ENCODE measurements at places on chromosomes 11 and 22.

DNA sequence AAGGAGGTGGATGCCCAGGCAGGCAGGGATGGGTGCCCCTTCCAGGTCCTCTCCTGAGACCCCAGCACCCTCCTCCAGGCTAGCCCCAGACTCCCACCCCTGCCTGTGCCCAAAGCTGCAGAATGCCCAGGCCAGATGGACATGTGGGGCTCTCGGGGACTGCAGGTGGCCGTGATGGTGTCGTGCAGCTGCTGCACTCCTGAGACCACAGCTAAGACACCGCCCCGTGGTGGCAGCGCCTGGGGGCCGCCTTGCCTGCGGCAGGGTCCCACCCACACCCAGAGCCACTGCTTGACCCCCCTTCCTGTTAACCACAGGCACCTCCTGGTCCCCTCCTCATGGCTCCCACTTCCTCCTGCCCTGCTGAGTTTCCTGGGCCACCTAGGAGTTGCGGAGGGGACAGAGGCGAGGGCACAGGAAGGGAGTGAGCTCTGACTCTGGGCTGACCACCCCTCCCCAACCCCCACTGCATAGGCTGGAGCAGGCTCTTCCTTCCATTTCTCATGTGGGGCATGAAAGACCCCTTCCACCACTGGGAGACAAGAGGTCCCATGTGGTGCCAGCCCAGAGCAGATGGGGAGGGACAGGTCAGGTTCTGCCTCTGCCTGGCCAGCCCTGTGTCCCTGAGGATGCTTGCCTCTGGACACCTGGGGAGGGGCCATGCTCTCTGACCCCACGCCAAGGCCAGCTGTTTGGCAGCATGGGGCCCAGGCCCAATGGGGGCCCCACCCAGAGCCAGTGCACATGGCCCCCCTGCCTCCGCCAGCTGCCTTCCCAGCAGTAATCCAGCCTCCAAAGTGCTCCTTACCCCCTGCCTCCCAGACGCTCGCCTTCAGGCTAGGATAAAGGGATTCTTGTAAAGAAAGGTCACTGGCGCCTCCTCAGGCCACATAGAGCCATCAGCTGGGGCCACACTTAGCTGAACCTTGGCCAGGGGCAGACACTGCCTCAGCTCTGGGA lies 29.3 kb downstream of the OSBPL5 start:
- DNase-seq, result no peak

DNA sequence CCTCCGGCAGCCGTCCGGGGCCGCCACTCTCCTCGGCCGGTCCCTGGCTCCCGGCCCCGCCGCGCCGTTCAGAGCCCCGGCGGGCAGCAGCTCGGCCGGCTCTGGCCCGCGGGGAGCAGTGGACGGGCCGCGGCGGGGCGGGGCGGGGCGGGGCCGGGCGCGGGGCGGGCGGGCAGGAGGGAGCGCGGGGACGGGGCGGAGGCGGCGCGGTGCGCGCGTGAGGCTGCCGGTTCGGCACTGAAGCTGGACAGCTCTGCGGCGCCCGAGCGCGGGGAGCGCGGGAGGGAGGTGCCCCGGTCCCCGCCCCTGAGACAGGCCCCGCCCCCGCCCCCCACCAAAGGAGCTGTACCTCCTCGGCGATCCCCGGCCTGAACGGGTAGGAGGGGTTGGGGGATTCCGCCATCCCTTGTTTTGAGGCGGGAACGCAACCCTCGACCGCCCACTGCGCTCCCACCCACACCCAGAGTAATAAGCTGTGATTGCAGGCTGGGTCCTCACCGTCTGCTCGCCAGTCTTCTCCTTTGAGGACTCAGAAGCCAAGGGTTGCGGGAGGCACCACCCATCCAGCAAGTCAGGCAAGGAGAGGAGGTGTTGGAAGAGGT lies at the start of gene DRD2:
Gene DRD2, minus strand, starts transcription at position 239 of the 602 bp plus-strand sequence. CDS start 50,747 bp downstream, outside the sequence.
- DNase-seq, result no peak

GRCh38 chr11:65434057-65434666 lies 11.6 kb downstream of the NEAT1 start:
- no peak for DNase-seq

GRCh38 chr11:66868726-66869566 lies 12.1 kb downstream of the LRFN4 start:
- peak; percentile 38 for DNase-seq

- no peak for DNase-seq
These were observed 108.4 kb downstream of the FAT3 start for GRCh38 chr11:92332986-92333385.

GRCh38 chr11:48018528-48019216 lies 38.3 kb downstream of the PTPRJ start:
- no peak for DNase-seq

- DNase-seq, result no peak
These were observed 35.3 kb upstream of the TTLL12 start for GRCh38 chr22:43222262-43222661.

GRCh38 chr11:76692956-76693355 lies 22.4 kb upstream of the LRRC32 start:
- no peak for DNase-seq

DNA sequence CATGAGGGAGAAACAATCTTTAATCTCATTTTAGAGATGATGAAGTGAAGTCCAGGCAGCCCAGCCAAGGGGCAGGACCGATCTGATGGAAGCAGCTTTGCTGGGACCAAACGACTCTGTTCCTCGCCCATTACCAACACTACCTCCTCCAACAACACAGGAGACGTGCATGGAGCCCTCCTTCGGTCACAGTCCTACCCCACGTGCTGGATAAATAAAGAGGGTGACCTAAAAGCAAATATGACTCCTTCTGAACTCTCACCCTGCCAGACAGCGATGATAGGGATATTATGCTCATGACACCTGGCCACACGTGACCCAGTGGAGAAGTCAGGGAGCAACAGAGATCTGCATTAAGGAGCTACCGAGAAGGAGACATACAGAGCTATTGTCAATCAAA lies 26.0 kb downstream of the SCGB1A1 start:
- no peak for DNase-seq

- DNase-seq, result no peak
These were observed 35.3 kb downstream of the ZNRF3 start for GRCh38 chr22:28918550-28919271.

DNA sequence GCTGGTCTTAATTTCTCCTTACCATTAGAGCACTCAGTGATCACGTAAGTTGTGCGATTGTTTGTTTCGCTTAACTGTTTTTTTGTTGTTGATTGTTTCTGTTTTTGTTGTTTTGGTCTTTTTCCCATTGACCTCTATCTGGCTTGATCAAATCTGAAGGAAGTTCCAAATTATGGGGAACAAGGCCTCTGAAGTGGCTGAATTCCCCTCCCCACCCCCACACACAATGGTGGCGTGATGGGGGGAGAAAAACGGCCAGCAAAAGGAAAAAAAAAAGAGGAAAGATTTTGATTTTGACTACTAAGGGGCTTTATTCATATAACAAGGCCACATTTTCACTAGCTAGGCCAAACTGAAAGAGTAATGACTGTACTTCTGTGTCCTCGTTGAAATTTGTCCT lies 53.6 kb downstream of the OSBPL5 start:
- DNase-seq, result no peak

GRCh38 chr11:96361778-96362177 lies 18.8 kb upstream of the MAML2 start:
- DNase-seq, result no peak

DNA sequence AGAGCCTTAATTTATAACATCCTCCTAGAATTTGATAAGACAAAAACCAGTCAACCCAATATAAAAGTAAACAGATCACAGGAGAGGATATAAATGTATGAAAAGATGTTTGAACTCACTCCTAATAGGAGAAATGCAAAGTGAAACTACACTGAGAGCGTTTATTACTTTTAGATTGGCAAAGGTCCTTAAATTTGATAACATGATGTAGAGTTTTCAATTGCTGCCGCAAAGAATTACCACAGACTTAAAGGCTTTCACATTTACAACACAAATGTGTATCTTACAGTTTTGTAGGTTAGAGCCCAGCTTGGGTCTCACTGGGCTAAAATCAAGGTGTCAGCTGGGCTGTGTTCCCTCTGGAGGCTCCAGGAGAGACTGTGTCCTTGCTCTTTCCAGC lies 9.1 kb upstream of the POU2AF2 start:
- DNase-seq, result no peak

- no peak for DNase-seq
These were observed 513.0 kb downstream of the SOX6 start for GRCh38 chr11:15843309-15843872.

DNA sequence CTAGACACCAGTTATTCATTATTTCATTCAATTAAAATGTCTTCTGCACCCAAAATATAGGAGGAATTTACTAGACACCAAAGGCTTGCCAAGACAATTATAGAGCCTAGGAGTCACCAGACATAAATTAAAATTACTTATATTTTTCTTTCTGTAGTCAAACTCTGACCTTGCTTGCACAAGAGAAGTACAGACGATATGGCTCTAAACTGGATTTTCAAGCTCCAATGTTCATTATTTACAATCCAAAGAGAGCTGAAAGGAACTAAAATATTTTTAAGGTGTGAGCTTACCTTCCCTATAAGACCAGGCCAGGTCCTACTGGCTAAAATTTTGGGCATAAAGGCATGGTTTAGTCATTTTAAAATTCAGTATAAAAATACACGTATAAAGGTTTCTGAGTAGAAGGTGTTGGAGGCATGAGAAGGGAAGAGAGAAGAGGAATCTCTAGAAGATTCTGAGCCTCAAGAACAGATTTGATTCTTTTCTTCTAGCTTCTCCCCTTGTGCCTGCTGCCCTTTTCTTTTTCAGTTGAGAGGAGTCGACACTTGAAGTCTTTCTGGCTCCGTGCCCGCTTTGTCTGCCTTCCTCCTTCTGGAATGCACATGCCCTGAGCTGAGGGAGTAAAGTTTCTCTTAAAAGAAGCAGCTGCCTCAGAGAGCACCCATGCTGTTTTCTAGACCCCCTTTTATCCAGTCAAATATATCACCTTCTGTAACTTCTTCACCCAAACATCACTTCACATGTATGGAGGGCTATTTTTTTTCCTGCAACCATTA lies 13.5 kb downstream of the C11orf97 start:
- no peak for DNase-seq

- no peak for DNase-seq
These were observed 129.7 kb downstream of the ST3GAL4 start for GRCh38 chr11:126485021-126485792.

DNA sequence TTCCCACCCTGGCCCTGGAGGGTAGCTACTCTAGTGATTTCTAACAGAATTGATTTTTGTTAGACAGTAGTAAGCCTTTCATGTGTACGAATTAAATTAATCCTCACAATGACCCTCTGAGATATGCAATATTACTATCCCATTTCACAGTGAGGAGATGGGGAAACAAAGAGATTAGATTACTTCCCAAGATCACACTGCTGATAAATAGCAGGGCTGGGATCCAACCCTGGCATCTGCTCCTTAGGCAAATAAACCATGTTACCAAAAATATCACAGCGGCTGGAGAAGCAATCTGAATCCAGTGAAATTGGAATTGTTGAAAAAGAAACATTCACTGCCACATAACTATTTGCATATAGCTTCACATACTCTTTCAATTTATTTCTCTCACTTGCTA lies 12.8 kb upstream of the CAVIN3 start:
- no peak for DNase-seq

DNA sequence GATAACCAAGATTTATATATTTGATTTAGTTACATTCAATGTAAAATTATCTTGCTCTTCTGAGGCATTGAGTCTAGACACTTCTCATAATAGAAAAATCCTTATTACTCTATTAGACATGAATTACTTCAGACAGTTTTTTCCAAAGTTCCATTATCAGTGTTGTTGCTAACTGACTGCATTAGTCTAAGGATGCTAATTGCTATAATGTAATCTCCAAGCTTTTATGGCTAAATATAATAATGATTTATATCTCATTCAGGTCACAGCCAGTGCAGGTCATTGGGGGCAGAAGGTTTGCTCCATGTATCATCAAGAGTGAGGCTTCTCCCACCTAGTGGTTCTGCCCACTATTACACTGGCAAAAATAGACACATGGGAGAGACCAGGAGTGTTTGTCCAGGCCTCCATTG lies 377.2 kb upstream of the DDI1 start:
- DNase-seq, result no peak

DNA sequence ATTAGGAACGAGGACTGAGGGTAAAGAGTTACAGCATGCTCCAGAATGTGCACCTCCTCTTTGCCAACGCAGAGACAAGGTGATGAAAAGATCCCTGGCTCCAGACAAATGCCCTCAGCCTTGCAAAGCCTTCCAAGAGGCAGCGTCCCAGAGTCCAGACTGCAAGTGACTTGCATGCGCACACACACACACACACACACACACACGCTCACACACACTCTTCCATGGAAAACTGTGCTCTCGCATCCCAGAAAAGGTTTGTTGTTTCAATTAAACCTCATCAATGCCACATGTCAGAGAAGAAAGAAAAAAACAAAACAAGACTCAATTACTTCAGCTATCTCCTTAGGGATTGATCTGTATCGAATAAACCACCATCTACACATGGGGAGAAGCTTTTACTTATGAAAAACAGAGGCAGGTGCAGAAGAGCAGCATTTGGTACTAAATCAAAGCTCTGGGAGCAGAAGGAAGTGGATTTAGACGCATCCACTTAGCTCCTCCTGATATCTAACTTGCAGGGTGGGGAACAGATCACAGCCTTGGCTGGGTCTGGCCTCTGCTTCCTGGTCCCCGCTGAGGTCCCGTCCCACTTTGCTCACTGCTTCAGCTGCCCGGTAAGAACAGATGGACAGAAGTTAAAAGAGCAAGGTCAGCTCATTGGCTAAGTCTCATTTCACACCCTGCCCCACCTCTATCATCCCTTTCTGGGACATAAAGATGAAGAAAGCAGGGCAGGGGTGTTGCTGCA lies 249.8 kb upstream of the BLID start:
- DNase-seq, result no peak

- no peak for DNase-seq
These were observed 510.3 kb downstream of the BRD1 start for GRCh38 chr22:49317369-49317768.

GRCh38 chr11:72378704-72379383 lies 55.5 kb downstream of the CLPB start:
- DNase-seq, result no peak

DNA sequence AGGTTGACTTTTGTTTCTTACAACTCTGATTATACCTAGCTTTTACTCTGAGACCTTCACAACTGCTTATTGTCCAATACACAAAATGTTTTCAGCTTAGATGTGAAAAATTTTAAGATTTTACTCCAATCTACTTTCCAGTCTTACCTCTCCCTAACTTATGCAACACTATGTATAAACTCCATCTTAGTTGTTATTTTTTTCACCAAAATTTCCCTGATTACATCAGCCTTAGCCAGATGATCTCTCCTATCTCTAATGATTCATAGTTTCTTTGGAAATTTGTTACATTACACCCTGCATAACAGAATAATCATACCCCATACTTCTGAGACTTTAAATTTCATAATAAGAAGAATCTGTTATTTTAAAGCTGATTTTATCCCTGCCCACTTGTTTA lies 621.0 kb upstream of the ANO3 start:
- DNase-seq, result no peak

DNA sequence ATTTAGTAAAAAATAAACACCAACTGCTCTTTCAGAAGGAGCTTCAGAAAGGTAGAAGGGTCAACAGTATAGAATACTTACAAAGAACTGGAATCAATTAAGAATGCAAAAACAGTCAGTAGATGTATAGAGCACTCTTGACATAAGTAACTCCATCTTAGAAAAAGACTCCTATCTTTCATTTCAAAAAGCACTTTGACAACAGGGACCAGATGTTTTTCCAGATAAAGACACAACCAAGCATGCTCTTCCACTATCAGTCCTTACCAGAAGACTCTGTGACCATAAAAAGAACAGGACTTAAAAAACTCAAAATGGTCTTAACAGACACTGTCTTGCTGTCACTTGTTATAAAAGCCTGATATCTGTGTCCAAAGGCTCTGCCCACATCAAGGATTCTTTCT lies 5.2 kb downstream of the SLC25A17 start:
- DNase-seq, result no peak

- DNase-seq, result no peak
These were observed 64.8 kb upstream of the NUP160 start for GRCh38 chr11:47912843-47913437.

GRCh38 chr11:19679952-19680828 lies 32.4 kb upstream of the NAV2 start:
- no peak for DNase-seq
